Brain pericyte (primary cell): ENCODE measurements at places on chromosomes 3 and 15.
A peak's percentile ranks its signal among the peaks of the same experiment; 100 is the strongest.

DNA sequence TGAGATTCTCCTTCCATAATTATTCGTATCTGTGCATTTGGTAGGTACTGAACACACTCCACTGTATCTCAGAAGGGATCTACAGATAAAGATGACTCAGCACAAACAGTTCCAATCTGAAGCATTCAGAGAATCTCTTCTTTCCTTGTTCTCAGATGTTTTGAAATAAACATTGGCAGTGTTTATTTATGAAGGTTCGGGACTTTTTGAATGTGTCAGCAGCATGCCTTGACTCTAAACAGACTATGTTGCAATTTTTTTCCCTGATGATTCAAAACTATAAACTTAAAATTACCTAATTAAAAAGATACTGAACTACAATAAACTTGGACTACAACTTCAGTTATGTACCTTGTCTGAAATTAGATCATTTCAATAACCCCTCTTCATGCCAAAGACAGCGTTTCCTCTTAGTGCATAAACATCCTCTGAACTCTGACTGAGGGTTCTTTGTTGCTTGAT lies 612.9 kb upstream of the TBL1XR1 start:
- no peak for DNase-seq

DNA sequence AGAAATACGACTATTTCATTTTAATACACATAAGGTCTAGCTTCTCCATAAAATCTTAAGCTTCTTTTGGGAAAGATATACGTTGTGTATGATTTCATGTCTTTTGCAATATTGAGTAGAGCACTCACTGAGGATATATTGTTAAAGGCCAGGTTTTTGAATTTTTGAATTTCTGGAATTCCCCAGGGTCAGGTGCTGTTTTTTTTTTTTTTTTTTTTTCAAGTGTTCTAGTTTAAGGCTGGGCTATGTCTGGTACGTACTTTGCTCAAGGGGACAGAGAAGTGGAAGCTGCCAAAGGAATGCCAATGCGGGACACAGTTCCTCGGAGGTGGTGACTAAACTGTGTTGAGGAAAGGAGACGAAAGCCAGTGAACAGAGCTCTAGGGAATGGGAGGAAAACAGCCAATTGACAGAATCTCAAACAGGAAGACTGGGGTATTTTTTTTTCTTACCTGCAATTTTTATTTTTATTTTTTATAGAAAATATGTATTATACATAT lies 510.5 kb upstream of the CBLB start:
- DNase-seq: no peak

DNA sequence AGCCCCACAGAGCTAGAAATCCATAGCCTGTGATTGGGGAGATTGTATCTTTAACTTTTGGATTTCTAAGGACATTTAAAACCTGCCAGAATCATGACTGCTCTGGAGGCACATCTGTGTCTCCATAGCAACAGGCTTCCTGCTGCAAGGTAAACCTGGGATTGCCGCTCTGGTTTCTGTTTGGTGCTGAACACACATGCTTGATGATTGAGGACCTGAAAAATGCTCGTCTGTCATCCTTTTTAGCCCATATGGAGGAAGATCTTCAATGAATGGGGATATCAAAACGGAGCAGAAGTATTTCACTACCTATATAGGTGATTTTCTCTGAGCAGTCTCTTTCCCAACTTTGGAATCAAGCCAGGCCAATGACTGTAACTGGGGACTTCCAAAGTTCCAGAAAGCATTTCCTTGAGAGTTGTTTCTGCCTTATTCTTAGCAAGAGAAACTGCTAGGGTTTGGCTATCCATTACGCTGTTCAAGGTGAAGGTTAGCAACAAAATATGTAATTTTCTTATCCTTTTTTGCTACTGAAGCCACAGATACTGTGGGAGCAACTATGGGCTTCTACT lies 96.5 kb upstream of the TNIK start:
- no peak for DNase-seq

DNA sequence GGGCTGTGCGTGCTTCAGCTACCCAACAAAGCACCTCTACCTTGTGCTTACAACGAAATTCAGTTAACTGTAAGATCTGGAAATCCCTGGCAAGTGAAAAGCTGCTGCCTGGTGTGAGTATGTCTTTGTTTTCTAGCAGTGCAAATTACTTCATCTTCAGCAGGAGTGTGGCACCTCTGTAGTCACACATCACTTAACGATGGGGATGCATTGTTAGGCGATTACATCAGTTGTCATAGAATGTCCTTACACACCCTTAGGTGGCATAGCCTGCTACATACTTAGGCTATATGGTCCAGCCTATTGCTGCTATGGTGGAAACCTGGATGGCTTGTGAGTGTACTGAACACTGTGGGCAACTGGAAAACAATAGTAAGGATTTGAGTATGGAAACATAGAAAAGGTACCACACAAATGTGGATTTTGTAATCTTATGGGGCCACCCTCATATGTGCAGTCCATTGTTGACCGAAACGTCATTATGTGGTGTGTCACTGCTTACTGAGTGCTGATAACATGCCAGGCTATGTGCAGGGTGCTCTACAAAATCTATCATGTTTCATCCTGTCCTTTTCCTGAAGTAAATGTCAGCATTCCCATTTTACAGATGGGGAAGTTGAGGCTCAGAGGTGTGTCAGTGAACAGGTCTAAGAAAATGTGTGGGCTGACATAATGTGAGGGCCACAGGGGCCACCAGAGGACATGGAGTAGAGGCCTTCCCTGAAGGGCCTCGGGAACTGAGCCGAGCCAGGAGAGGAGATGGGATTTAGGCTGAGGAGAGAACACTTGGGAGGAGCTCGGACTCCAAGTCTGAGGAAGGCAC lies 173.5 kb downstream of the VGLL4 start:
- DNase-seq: no peak

DNA sequence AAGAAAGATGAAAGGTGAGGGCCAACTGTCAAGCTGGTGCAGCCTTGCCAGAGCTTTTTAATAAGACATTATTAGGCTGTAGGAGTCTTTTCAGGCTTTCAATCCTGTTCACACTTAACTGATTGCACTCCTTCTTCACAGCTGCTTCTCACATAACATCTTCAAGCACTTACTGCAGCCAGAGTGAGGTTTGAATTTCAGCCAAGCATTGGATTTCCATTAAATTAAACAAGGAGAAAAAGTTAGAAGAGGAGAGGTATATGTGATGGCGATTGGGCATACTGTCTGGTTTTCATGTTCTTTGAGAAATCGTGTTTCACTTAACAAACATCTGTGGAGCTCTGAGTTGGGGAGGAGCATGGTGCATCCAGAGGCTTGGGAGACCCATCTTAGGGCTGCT lies 392.8 kb upstream of the LRRC3B start:
- DNase-seq: no peak

DNA sequence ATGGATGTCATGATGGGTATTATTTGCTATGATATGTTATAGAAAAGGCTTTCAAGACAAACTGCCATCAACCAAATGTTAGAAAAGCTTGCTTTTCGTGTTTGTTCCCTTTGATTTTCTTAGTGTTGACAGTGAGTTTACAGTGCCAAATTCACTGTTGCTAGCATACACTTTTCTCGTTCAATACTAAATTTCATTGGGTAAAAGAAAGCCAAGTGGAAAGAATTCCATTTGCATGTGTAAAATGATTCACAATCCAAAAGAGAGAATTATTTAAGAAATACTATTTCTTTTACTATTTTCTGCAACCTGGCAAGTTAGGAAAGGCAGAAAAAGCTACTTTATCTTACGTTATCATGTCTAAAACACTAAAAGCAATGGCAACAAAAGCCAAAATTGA lies 301.4 kb downstream of the OTOL1 start:
- DNase-seq: no peak

DNA sequence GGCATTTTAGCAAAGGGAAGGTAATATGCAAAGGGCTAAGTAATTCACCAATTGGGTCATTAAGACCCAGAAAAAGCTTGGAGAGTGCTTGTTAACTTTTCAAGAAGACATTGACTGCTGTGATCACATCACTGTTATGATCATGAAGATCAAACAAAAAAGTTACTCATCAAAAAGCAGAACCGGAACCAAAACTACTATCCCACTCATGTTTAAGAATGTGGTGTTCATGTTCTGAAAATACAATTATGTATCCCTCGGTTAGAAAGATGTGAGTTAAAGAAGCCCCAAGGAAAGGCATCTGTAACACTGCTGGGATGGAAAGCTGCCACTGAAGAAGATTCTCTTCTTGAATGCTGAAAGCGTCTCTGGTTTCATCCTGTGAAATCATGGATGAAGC lies 32.6 kb downstream of the BBX start:
- DNase-seq: no peak

DNA sequence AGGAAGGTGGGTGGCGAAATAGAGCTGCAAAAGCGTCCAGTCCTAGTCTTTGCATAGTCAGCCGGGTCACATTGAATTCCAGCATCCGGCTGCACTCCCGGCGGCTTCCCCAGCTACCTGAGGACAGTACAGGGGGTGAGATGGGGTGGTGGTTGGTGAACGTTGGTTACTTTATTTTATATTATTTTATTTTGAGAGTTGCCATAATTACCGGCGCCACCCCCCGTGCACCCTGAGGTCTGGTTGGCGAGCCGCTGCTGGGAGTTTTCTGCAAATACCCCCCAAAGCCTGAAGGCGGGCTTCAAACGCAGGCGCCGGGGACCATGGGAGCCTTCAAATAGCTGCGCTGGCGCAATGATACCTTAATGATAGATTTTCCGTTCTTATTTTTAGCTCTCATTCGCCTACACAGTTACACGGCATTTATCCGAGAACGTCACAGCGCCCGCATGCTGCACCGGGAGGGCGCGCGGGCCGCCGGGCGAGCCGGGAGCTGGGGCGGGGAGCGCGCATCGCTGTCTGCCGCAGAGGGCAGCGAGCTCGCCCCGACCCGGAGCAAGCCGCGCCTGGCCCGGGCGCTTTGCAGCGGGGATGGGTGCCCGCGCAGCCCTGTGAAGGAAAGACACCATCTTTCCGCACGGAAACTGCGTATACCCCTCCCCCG lies 756 bp upstream of the RASGRF1 start:
- no peak for DNase-seq

DNA sequence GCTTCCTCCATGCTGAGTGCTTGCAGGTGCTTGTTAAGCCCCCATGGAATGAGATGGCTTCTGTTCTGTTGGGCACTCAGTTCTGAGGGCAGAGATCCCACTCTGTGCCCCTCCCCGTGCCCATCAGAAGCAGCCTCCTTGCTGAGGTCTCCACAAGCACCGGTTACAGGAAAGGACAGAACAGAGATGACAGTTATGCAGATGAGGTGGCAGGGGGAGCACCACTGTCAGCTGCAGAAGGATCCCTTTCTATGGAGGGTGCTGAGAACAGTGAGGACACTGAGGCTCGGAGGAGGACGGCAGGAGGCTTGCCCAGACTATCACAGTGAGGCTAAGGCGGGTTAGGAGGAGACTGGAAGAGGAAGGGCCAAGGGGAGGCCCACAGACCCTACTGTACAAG lies 12.4 kb downstream of the CACNA2D2 start:
- DNase-seq: no peak

GRCh38 chr3:24351779-24352469 lies 142.7 kb downstream of the THRB start:
- DNase-seq: no peak

DNA sequence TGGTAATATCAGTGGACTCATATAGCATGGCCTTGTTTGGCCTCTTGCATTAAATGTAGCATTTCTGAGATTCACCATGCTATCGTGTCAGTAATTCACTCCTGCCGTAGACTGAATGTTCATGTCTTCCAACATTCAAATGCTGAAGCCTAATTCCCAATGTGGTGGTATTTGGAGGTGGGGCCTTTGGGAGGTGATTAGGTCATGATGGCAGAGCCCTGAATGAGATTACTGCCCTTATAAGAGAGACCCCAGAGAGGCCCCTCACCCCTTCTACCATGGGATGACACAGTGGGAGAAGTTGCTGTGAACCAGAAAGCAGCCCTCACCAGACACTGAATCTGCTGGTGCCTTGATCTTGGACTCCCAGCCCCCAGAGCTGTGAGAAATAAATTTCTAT lies 241.4 kb downstream of the VPS13C start:
- no peak for DNase-seq

DNA sequence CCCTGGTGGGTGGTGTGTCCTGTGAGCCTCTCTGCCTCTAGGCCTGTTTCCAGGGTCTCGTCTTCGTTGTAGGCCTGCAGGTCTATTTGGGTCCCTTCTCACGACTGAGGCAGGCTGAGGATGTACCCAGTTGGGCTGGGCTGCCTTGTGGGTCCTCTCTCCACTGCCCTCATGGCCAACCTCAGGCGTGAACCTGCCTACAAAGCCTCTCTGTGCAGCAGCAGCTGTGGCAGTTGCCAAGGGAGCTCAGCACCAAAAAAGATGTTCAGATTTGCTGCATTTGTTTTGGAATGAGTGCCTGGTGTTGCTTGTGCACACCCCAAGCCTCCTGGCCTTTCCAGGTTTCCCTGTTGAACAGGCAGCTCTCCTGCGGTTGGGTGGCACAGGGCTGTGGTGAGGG lies 13.4 kb downstream of the KLF13 start:
- no peak for DNase-seq

DNA sequence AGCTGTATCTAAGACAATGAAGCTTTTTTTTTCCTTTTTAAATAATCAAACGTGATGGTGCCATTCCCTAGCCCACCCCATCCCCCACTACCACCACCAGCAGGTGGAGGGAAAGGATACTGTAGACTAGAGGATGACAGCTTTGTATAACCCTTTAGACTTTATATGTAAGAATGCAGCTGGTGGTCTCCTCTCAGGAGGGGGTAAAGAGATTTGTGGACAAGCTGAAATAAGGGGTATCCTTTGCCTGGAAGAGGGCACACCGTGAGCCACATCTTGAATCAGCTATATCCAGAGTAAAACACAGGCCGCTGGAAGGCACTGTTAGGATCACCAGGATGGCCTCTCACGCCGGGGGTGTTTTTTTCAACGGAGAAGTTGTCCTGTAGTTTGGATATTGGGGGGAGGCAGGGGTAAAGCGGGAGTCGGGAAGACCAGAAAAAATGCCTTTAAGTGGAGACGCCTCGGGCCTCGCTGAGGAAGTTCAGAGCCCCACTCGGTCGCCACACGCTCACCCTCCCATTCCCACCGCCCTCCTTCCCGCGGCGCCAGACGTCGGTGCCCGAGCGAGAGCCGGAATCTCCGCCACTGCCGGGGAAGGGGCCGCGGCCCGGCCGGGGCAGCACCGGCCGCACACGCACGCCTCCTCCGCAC lies 986 bp downstream of the KPNA4 start:
- DNase-seq: no peak

GRCh38 chr3:185362850-185363661 lies at the start of gene MAP3K13:
TSS of gene MAP3K13 (plus strand) at chr3:185363136. CDS start at chr3:185428582, 65,446 bp downstream.
- peak; percentile 58 for DNase-seq

DNA sequence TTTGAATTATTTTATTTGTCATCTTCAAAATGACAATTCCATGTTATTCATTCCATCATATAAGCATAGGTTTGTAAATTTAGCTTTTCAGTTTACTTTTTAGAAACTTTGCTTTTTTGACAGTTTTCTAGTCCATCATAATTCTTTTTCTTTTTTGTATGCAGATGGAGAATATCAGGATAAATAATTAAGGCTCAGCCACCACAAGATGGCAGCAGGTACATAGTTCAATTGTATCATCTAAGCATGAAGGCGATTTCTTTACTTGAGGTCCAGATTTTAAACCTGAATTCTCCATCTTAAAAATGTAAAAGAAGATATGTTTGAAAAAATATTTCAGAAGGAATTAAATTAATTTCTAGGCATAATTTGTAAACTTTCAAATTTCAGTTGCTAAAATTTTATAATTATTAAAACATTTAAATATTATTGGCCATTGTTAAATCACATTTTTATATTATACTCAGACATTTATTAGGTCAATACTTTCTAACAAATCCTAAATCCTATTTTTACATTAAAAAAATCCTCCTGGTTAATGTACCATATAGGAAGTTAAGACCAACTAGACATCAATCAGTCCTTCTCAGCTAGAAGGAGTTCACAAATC lies 15.1 kb downstream of the PLSCR5 start:
- peak; percentile 21 for DNase-seq
